ENCODE measurements at places on chromosomes 5 and 9.
A peak's percentile ranks its signal among the peaks of the same experiment; 100 is the strongest.

GRCh38 chr9:117400171-117400570 is 14.7 kb downstream of the ASTN2 start:
- DNase-seq = no peak

- no peak for DNase-seq
Observed at GRCh38 chr5:6722015-6722414, 8.8 kb downstream of the TENT4A start.

DNA sequence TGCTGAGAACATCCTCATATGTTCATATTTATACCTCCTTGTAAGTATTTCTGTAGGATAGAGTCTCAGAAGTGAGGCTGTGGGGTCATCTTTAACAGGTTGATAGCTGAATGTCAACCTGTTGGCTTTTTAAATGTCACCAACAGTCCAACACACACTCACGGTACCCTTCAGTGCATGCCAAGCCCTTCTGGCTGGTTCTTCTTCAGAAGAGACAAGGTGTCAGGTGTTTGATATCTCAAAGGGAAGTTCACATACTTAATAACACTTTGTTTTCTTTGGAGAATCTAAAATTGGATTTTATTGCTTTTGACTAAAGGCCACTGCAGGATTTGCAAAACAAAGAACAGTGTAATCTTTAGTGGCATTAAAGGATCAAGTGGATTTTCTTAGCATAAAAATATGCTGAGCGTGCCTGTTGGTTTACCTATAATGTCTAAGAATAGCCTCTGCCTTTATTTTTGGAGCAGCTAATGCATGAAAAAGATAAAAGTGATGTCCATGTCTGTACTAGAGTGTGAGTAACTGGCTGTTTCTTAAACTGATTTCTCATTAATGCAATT is 58.2 kb downstream of the RGS3 start:
- DNase-seq = no peak

DNA sequence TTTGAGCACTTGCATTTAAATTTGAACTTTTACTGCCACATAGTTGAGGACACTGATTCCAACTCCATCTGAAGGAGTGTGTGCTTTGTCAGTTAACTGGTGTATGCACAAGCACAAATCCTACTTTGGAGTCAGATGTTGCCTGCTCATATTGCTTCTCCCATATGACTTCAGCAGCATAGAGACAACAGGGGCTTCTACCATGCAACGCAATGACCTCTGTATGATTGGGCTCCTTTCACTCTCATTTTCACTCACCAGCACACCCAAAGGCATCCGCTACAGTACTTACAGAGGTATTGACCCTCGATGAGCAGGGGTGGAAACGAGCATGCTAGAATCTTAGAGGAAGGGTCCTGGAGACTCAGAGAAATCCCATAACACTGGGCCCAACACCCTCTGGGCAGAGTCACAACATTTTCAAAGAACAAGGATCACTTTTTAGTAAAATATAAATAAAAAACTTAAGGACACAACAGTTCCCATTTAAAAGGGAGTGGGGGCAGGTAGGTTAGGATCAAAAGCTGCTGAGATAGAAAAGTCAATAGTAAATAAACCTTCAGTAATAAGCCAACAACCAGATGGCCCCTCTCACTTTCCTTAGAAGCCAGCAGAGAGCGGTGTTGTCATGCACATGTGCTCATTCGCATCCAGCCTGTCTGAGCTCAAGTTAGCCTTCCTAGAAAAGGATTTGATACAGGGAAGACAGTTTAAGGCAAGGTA is 203.8 kb downstream of the SNCAIP start:
- DNase-seq = peak; percentile 52

DNA sequence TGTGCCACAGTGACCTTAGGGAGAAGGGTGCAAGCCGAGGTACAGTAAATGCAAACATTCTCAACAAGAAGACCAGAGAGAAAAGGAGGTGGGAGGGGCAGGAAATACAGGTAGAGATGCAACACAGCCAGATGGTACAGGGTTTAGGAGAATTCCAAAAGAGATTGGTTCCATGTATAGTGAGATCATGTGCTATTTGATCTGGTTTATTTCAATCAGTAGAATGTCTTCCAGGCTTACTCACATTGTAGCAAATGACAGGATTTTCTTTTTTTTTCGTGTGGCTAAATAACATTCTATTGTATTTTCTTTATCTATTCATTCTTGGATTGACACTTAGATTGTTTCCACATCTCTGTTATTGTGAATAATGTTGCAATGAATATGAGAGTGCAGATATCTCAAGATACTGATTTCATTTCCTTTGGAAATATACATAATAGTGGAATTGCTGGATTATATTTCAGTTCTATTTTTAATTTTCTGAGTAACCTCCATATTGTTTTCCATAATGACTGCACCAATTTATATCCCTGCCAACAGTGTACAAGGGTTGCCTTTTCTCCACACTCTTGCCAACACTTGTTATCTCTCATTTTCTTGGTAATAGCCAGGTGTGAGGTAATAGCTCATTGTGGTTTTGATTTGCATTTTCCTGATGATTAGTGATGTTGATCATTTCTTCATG is 107.8 kb upstream of the GAS1 start:
- DNase-seq = no peak

DNA sequence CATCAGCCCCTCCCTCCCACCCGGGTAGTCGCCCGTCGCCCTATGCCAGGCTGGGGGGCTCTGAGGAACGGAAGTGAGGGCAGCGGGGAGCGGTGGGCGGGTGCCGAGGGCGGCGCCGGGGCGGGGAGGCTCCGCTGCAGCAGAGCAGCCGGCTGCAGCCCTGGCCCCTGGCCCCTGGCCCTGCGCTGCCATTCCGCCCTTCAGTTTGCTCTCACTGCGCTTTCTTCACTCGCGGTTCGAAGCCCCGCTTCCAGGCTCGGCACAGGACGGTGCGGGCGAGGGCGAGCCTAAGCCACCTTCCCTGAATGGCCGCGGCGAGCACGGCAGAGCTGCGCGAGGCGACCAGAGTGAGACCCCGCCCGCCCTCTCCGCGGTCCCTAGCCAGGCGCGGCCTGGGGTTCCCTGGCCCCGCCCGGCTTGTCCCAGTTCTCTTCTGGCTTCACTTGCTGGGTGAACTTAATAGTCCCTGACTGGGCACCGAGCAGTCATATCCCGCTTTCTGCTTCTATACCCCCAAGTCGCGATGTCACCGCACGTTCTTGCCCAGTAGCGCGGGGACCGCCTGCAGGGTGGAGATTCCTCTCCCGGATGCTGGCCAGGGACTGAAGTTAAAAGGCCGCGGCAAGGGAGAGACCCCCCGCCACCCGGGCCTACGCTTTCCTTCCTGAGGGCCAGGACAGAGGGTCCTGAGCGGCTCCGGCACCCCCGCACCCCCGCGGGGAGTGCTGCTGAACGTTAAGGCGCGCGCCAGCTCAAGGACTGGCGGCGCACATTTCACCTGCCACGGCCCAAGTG is 623 bp upstream of the TRIM36 start:
- DNase-seq = peak; percentile 62

- DNase-seq = no peak
Observed at GRCh38 chr9:77158772-77159513, 18.4 kb upstream of the VPS13A start.

GRCh38 chr9:84493284-84493947 is 152.9 kb upstream of the SLC28A3 start:
- peak; percentile 25 for DNase-seq

DNA sequence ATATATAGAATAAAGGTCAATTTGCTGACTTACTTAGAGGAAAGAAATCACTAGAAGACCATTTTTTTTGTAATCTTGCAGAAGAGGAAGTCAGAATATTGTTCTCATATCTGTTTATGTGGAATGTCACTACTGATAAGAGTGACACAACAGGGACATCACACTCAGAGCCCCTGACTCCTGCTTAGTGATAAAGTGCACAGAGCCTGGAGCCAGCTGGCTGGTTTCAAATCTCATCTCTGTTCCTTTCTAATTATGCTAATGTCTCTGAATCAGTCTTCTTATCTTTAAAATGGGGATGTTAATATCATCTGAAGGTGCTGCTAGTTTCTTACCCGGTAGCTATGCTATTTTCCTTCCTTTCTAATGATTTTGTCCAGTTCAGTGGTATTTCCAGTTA is 58.6 kb upstream of the LIFR start:
- DNase-seq = no peak

DNA sequence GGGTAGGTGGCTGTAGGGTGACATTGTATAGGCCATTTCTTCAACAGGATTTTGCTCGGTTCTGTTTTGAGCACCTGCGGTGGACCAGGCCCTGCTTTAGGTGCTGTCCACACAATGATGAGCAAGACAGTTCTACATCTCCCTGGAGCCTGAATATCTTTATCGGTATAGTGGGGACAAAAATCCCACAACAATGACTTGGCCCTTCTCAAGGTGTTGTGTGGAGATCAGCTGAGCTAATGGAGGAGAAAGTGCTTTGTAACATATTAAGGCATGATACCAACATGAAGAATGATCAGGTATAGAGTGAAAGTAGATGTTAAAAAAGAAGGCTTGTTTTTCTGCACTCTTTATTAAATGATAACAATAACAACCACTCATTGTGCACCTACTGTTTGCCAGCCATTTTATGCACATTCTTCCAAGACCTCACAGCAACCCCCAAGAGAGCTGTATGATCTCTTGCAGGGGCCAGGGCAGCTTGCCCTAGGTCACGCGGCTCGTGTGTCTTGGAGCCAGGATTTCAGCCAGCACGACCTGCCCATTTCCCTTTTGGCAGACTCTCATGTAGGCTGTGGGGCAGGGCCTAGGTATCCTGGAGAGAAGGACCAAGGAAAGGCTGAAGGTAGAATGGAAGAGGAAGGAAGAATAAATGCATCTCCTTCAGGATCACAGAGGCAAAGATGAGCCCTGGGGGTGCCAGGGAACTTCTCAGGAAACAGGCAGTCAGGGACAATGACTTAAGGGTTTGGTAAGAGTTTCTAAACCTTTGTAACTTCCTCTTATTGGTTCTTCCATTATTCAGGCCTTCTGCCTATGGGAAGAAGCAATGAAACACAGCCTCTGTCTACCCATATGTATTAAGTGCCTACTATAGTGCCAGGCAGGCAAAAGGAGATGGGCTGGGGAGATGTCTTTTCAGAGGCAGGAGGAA is 50.0 kb upstream of the PPARGC1B start:
- DNase-seq = no peak

DNA sequence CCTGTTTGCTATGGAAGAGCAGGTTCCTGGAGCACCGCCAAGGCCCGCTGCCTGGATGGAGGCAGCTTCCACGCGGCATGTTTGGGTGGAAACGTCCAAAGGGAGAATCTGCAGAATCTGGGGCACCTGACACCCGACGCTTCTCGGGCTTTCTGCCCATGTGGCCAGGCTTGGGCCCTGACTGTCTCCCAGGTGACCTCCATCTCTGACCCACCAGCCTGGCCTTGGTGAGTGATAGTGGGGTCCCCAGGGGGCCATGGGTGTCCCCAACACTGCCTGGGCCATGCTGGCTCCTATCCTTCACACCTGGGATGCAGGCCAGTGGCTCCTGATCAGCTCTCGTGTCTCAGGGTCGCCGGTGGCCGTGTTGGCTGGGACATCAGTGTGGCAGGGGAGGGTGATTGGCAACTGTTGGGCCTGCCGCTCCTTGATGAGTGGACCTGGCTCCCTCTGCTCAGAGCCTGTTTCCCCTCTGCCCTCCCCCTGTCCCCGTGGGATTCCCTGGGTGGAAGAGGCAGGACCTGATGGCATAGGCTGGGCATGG is 34.0 kb downstream of the GLT6D1 start:
- no peak for DNase-seq

GRCh38 chr5:79346420-79346824 is 110.5 kb downstream of the JMY start:
- no peak for DNase-seq

DNA sequence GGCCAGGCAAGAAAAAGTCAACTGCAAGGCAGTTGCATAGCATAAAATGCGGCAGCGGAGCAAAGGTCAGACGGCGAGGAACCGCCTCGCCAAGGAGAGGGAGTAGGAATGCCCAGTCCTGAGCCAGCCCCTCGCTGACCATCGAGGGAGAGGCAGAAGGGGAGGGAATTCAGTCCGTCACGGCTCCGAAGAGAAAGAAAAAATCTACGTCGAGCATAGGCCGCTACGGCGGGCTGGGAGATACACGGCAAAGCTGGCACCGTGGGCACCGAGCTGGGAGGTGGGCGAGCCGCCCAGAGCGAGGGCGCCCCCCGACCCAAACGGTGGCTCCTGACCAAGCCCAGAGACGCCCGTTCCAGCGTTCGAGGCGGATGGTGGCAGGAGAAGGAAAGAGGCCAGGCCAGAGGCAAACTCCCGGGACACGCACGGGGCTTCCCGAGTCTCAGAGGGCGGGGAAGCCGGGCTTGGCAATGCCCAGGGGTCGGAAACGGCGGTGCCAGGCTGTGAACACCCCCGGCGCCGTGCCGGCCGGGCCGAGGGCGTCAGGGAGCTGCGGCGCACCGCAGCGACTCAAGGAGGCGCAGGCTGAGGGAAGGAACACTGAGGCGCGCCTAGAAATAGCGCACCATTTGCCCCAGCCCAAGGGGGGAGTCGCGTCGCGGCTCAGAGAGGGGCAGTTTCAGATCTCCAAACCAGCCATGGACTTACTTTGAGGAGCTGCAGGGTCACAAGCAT is 518 bp downstream of the SPRY4 start:
- no peak for DNase-seq

GRCh38 chr9:93246111-93246510 is 62.2 kb downstream of the WNK2 start:
- no peak for DNase-seq

GRCh38 chr5:132763181-132764036 is 13.6 kb downstream of the SEPTIN8 start:
- no peak for DNase-seq

GRCh38 chr9:86772635-86772993 is 174.7 kb downstream of the GAS1 start:
- DNase-seq = no peak

GRCh38 chr9:88936668-88937067 is 54.6 kb upstream of the S1PR3 start:
- DNase-seq = no peak

GRCh38 chr5:124648902-124649467 is 97.5 kb downstream of the ZNF608 start:
- no peak for DNase-seq

GRCh38 chr5:94481059-94481458 is 137.3 kb downstream of the KIAA0825 start:
- no peak for DNase-seq
